Pulmonary artery endothelial cell (primary cell): ENCODE measurements at places on chromosomes 6 and 20. TPM values are rescaled to one million over a fixed set of nuclear protein-coding genes. Genes with fewer than 3 reads are reported as not detected.

RIPPLY2 gene
- total RNA-seq, result under 0.01 TPM in 1 of 2 replicates, not detected in the other

PGM3 gene
- total RNA-seq, result 74.8 and 121 TPM in 2 replicates

MRAP2 gene
- total RNA-seq, result 4.4 and 13.3 TPM in 2 replicates

SUMO4 gene
- total RNA-seq, result 0.53 and 1.3 TPM in 2 replicates

DDX27 gene
- total RNA-seq, result 27.0 and 37.5 TPM in 2 replicates

ULBP1 gene
- total RNA-seq, result 0.11 and 0.20 TPM in 2 replicates

BMP5 gene
- 0.11 TPM in 1 of 2 replicates, not detected in the other for total RNA-seq

CDS2 gene
- total RNA-seq, result 34.2 and 58.8 TPM in 2 replicates

MROH8 gene
- 0.28 and 0.86 TPM in 2 replicates for total RNA-seq

DSP gene
- total RNA-seq, result 0.07 and 0.18 TPM in 2 replicates

RGS19 gene
- 19.1 and 22.2 TPM in 2 replicates for total RNA-seq

ID4 gene
- total RNA-seq, result under 0.01 and 0.04 TPM in 2 replicates

OR12D2 gene
- total RNA-seq, result not detected in 2 replicates

NT5E gene
- total RNA-seq, result 187 and 223 TPM in 2 replicates

CTCFL gene
- not detected in 2 replicates for total RNA-seq

CRISP1 gene
- total RNA-seq, result not detected in 2 replicates

ZSCAN16 gene
- 13.0 and 13.8 TPM in 2 replicates for total RNA-seq

BTBD9 gene
- total RNA-seq, result 7.6 and 11.0 TPM in 2 replicates

ABHD16B gene
- total RNA-seq, result not detected in 2 replicates

GRM1 gene
- under 0.01 TPM in 2 replicates for total RNA-seq

CCN5 gene
- not detected in 2 replicates for total RNA-seq

PI3 gene
- not detected in 2 replicates for total RNA-seq

LRRC1 gene
- 11.4 and 17.5 TPM in 2 replicates for total RNA-seq

NKAPL gene
- 0.59 and 1.2 TPM in 2 replicates for total RNA-seq

TCP11 gene
- 0.13 and 0.18 TPM in 2 replicates for total RNA-seq

TSHZ2 gene
- total RNA-seq, result not detected in 2 replicates

ARFGEF3 gene
- total RNA-seq, result 7.1 and 8.2 TPM in 2 replicates

ANGPT4 gene
- not detected in 2 replicates for total RNA-seq

PKIB gene
- total RNA-seq, result 0.13 TPM in 1 of 2 replicates, not detected in the other

DCDC2 gene
- not detected in 2 replicates for total RNA-seq

SLC9A8 gene
- 6.1 and 6.2 TPM in 2 replicates for total RNA-seq

PCSK2 gene
- total RNA-seq, result not detected in 2 replicates

RAET1G gene
- 0.13 and 0.67 TPM in 2 replicates for total RNA-seq

RSPO3 gene
- 0.67 and 2.8 TPM in 2 replicates for total RNA-seq

OR2B3 gene
- not detected in 2 replicates for total RNA-seq

SLC22A23 gene
- total RNA-seq, result 4.0 and 16.4 TPM in 2 replicates

HLA-DQA1 gene
- not detected in 2 replicates for total RNA-seq

LRRC73 gene
- total RNA-seq, result 0.14 and 0.20 TPM in 2 replicates

PM20D2 gene
- total RNA-seq, result 14.3 and 23.2 TPM in 2 replicates

MTO1 gene
- 23.4 and 33.5 TPM in 2 replicates for total RNA-seq

TRIM31 gene
- not detected in 2 replicates for total RNA-seq

TXLNB gene
- 0.07 and 0.21 TPM in 2 replicates for total RNA-seq

HCRTR2 gene
- not detected in 2 replicates for total RNA-seq

BTNL2 gene
- total RNA-seq, result not detected in 2 replicates

EYA2 gene
- total RNA-seq, result not detected in 2 replicates

PSORS1C1 gene
- total RNA-seq, result 2.2 and 2.4 TPM in 2 replicates

C4B gene
- total RNA-seq, result 0.66 and 1.0 TPM in 2 replicates

FAM83D gene
- total RNA-seq, result 19.3 and 57.1 TPM in 2 replicates

PCED1A gene
- 10.9 and 18.5 TPM in 2 replicates for total RNA-seq

HEY2 gene
- total RNA-seq, result 0.46 and 2.8 TPM in 2 replicates

NCOA7 gene
- total RNA-seq, result 38.1 and 83.1 TPM in 2 replicates

POU5F1 gene
- total RNA-seq, result 0.56 and 1.6 TPM in 2 replicates

PTCHD4 gene
- total RNA-seq, result 3.2 and 3.3 TPM in 2 replicates

PGC gene
- not detected in 2 replicates for total RNA-seq

PAK5 gene
- total RNA-seq, result not detected in 2 replicates

FAM162B gene
- total RNA-seq, result 0.07 and 0.35 TPM in 2 replicates
